ENCODE measurements at places on chromosomes 12 and 14. TPM values are rescaled to one million over a fixed set of nuclear protein-coding genes. Genes with fewer than 3 reads are reported as not detected.

SRSF5 gene
- 780 TPM for polyA plus RNA-seq

CNTN1 gene
- 39.4 TPM for polyA plus RNA-seq

MUCL1 gene
- not detected for polyA plus RNA-seq

CCDC196 gene
- polyA plus RNA-seq, result 0.18 TPM

C12orf42 gene
- not detected for polyA plus RNA-seq

GRCh38 chr14:61034416-61035120 lies 53.5 kb downstream of the SLC38A6 start:
- no peak for DNase-seq

DNA sequence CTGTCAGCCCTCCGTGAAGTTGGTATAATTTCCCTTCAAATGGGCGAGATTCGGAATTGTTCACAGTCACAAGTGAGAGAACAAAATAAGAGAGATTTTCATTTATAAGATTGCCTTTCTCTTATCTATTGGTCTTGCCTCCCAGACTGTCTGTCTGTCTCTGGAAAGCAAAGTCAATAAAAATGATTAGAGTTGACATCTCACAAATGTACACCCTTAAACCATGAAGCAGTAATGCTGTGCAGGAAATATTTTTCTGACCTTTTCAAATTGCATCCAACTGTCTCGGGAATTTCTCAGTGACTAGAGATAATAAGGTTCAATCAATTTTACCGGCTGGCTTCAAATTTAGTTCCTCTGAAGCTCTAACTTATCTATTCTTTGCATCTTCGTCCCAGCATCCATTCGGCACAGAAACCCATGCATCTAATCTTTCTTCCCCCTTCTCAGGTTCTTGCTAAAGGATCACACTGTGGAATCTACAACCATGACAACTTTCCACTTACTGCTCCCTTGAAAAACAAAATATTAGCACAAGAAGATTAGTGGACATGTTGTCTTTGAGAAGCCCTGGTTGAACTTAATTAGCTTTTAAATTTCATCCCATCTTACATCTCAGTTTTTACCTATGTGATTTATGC lies 93.1 kb downstream of the RMST start:
- DNase-seq, result no peak

DNA sequence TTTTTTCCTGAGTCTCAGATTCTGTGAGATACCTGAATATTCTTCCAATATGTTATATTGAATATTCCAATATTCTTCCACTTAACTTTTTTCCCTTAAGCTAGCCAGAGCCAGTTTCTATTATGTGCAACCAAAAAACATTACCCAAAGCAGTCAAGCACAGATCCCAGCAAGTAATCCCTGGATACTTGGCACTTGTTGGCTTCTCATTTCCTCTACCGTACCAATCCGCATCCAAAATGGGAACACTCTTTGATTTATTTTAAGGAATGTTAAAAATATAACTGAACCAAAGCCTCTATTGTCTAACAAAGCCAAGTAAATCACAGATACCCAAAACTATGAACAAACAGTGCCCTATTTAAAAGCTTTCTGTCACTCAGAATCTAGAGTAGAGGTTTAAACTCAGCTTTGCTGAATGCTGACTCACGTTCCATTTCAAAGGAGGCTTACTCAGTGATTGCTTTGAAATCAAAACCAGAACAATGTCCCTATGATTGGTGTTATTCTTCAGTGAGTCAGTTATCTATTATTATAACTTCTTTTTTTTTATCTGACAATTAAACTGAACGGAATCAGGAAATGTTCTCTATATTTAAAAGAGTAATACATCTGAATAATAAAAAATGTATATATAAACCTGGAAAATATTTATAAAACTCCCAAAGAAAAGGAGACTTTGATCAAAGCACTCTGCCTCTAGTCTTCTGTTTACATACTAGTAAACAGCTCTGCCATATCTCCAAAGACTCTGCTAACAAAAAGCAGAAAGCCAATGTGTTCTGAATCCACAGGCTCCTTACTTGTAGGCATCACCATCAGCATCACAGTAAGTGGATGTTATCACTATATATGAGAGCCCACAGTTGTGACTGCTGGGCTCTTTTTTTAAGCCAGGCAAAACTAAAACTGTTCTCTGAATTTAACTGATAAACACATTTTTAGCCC lies 360.8 kb downstream of the CCDC91 start:
- no peak for DNase-seq

- DNase-seq, result no peak
These were observed 41.7 kb upstream of the MYRFL start for GRCh38 chr12:69783365-69783764.

DNA sequence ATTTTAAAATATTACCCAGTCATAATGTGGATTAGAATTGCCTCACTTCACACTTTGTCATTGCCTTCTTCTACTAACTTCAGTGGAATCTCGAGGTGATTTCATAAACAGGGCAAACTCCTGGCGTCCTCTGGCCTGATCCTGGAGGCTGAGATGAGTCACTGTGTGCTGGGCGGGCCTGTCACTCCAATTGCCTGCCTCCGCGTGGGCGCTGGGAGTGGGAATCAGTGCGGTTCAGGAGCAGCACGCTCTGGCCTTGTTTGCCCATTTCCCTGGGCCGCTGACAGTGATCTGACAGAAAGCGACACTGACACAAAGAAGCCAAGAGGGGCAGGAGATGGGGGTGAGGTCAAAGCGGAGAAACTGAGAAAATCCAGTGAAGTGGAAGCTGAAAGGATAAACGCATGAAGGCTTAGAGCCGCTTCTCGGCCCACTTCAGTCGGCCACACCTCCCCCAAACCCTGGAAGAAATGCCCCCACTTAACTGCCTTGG lies 29.7 kb downstream of the LGR5 start:
- DNase-seq, result no peak

DNA sequence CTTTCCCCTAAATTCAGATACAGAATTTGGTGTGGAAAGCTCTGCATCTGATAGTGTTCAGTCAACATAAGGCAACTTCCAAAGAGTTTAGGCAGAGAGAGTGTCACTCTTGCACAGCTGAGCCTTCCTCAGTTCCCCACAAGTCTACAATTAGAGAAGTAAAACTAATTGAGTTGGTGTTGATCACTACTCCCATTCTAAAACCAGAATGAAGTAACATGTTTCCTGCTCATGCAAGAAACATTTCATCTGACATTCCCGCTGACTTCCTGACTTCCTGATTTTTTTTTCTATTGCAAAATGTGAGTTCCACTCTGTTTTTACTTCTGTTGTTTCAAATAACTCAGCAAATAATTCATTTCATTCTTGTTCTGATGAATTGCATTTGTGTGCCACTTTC lies 271.0 kb downstream of the ALG10B start:
- no peak for DNase-seq

DNA sequence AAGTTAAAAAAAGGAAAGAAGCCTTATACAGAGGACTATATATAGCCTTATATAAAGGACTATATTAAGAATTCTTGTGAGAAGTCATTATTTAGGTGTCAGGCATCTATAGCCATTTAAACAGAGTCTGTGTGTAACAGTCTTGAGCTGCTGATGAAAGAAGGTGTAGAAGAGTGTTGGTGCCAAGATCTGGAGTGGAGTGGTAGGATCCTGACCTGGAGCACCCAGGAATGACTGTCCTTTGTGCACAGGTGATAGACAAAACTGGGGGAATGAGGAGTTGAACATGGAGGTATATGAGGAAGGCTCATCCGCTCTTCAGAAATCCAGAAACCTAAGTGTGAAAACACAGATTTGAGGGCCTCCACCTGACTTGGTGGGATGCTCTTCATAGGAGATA lies 747.3 kb downstream of the NRXN3 start:
- DNase-seq, result no peak

- DNase-seq, result no peak
These were observed 20.8 kb upstream of the CDK17 start for GRCh38 chr12:96421014-96421413.

- DNase-seq, result no peak
These were observed 61.7 kb upstream of the DLK1 start for GRCh38 chr14:100664841-100665510.

- no peak for DNase-seq
These were observed 13.7 kb downstream of the SUPT16H start for GRCh38 chr14:21369949-21370679.

- no peak for DNase-seq
These were observed 55.6 kb upstream of the CISTR start for GRCh38 chr12:53807322-53807860.

- DNase-seq, result no peak
These were observed 200.2 kb downstream of the CHST11 start for GRCh38 chr12:104656921-104657320.

DNA sequence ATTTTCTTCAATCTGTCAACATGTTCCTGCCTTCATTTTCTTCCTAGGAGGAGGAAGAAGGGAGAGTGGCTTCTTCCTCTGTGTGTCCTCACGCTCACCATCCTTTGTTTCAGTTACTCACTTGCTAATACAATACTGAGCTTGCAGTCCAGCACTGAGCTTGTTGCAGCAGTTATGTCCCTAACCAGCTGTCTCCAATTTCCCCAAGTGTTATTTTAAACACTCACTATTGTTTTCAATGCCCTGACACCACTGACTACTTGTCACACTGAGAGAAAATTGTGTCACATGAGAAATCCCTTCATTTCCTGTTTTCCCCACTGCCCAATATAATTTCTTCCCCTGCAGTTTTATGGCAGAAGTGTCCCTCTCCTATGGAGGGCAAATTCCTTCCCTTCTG lies 53.4 kb downstream of the HSD17B6 start:
- DNase-seq, result no peak

- no peak for DNase-seq
These were observed 466.6 kb downstream of the TRHDE start for GRCh38 chr12:72738811-72739210.

DNA sequence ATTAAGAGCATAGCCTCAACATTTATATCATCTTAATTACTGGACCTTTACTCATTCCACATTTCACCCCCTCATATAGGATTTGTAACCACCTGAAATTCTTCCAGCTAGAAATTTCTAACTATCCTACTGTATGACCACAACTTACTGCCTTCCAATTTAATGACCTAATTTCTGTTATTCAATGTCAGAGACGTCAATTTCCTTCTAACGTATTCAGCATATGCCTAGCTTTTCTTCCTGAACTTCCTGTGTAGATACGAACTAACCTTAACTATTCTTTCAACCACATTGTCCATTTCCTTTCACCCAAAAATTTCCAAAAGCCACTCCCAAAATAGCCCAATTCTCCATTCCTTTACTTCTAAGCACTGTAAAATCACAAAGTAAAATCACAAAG lies 108.0 kb downstream of the EEA1 start:
- no peak for DNase-seq

DNA sequence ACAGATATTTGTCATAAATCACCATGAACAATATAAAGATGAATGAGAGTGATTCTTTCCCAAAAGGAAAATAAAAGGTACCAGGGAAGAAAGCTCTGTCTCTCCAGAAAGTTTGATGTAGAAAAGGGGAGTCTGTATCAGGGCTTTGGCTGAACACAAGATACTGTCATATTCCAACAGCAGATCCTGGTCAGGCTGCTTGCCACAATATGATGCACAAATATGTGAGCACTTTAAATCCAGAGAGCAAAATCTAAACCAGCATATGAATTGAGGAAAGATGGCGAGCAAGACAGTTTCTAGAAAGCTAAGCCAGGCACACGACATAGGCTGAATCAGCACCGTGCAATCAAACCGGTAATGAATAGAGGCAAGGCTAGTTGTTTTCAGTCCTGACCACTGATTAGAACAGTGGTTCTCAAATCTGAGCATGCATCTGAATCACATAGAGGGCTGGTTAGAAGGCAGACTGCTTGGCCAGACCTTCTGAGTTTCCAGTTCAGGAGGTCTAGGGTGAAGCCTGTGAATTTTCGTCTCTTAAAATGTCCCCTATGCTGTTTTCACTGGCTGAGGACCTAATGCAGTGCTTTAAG lies 60.7 kb downstream of the PLCZ1 start:
- no peak for DNase-seq

- no peak for DNase-seq
These were observed 21.5 kb downstream of the USP44 start for GRCh38 chr12:95529693-95530225.

Measured in left lung (tissue), 14 donors.